Pancreas (tissue), 10 donors: ENCODE measurements at places on chromosomes 4 and X. TPM values are rescaled to one million over a fixed set of nuclear protein-coding genes. Genes with fewer than 3 reads are reported as not detected.

Gene SSX4B
- total RNA-seq: not detected

Gene HEPH
- total RNA-seq: 2.7 TPM

Gene MFAP3L
- 2.1 TPM for total RNA-seq

DNA sequence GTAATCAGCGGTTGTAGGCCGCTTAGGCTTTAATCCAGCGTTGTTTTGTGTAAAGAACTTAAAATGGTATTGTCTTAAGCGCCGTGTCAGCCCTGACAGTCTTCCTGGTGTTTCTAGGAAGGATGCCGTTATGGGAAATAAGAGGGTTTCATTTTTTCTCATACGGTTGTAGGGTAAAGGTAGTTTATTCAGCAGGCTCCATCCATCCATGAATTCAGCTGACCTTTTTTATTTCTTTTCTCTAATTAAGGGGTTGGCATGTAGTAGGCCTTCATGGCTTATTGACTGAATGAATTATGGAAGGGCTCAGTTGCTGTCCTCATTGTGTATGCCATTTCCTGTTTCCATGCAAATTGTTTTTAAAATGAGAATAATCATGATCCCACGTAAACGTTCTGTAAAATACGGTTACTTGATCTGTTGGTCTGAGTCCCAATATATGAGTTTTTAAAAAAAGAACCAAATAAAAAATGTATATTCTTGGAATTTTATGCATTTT lies 693 bp downstream of the OCIAD1 start:
- peak overlapping the region; percentile 78 for H3K4me3 ChIP-seq
- peak overlapping the region; percentile 91 for H3K27ac ChIP-seq
- no peak for DNase-seq

Gene COX7B2
- not detected for total RNA-seq

- H3K4me3 ChIP-seq: no peak overlapping the region
- no peaks in the 10 kb centered on the region for H3K27me3 ChIP-seq
- no peaks in the 10 kb centered on the region for H3K4me1 ChIP-seq
- H3K36me3 ChIP-seq: no peaks in the 10 kb centered on the region
Measured at GRCh38 chr4:107066621-107067020, 30.5 kb upstream of the DKK2 start.

- DNase-seq: no peak
- peaks cover 7% of the 10 kb centered on the region for H3K4me1 ChIP-seq
- no peaks in the 10 kb centered on the region for H3K36me3 ChIP-seq
- no peak overlapping the region for H3K4me3 ChIP-seq
- H3K27me3 ChIP-seq: no peaks in the 10 kb centered on the region
Measured at GRCh38 chr4:100593935-100594334, 76.1 kb upstream of the EMCN start.

GRCh38 chr4:94714365-94715160 lies 43.2 kb upstream of the BMPR1B start:
- no peaks in the 10 kb centered on the region for H3K36me3 ChIP-seq
- H3K27me3 ChIP-seq: no peaks in the 10 kb centered on the region
- DNase-seq: no peak
- H3K4me1 ChIP-seq: no peaks in the 10 kb centered on the region

- no peaks in the 10 kb centered on the region for H3K36me3 ChIP-seq
- H3K4me1 ChIP-seq: no peaks in the 10 kb centered on the region
- H3K27me3 ChIP-seq: no peaks in the 10 kb centered on the region
- no peak overlapping the region for H3K27ac ChIP-seq
Measured at GRCh38 chrX:53356186-53356585, 66.3 kb downstream of the SMC1A start.

Gene SPIN2A
- 0.18 TPM for total RNA-seq

Gene TMEM144
- total RNA-seq: 7.5 TPM

DNA sequence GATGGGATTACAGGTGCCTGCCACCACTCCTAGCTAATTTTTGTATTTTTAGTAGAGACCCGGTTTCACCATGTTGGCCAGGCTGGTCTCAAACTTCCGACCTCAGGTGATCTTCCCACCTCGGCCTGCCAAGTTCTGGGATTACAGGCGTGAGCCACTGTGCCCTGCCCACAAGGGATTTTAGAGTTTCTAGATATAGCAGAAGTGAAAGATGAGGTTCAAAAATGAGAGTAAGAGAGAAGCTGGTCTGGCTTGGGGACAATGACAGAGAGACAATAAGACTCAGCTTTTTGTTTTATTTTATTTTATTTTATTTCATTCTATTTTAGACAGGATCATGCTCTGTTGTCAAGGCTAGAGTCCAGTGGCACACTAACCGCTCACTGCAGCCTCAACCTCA lies 30.6 kb downstream of the TRIM61 start:
- no peak for DNase-seq
- H3K4me1 ChIP-seq: no peaks in the 10 kb centered on the region
- no peaks in the 10 kb centered on the region for H3K27me3 ChIP-seq
- H3K4me3 ChIP-seq: no peak overlapping the region

Gene INPP4B
- total RNA-seq: 12.9 TPM

- H3K4me3 ChIP-seq: no peak overlapping the region
- H3K27me3 ChIP-seq: no peaks in the 10 kb centered on the region
- no peaks in the 10 kb centered on the region for H3K36me3 ChIP-seq
- no peak for DNase-seq
- no peak overlapping the region for H3K27ac ChIP-seq
Measured at GRCh38 chr4:137125011-137125410, 407.3 kb downstream of the PCDH18 start.

- no peak overlapping the region for H3K4me3 ChIP-seq
- no peaks in the 10 kb centered on the region for H3K4me1 ChIP-seq
- no peak overlapping the region for H3K27ac ChIP-seq
- DNase-seq: no peak
Measured at GRCh38 chr4:36039026-36039425, 205.3 kb downstream of the ARAP2 start.

Gene GSX2
- total RNA-seq: not detected

Gene TCEAL7
- 0.43 TPM for total RNA-seq

- no peaks in the 10 kb centered on the region for H3K36me3 ChIP-seq
- DNase-seq: no peak
- H3K4me3 ChIP-seq: no peak overlapping the region
- no peaks in the 10 kb centered on the region for H3K4me1 ChIP-seq
- H3K27me3 ChIP-seq: no peaks in the 10 kb centered on the region
Measured at GRCh38 chr4:41221850-41222645, 7.7 kb upstream of the APBB2 start.

Gene RHOXF2B
- total RNA-seq: not detected

DNA sequence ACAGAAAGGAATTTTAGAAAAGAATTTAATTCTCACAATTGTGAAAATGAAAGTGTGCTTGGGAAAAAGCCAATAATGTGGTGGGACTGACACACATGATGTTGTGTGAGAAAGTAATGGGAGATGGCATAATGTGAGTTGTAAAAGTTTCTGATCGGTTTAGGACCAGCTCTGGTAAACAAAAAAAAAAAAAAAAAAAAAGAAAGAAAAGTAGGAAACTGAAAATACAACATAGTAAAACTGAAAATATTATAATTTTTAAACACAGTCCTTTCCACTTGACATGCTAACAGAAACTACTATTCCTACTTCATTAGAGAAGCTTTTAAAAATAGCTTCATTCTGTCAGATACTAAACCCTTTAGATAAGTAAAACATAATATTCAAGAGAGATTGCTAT lies 28.2 kb downstream of the RAP1GDS1 start:
- DNase-seq: no peak
- no peaks in the 10 kb centered on the region for H3K36me3 ChIP-seq
- H3K27ac ChIP-seq: no peak overlapping the region
- H3K27me3 ChIP-seq: no peaks in the 10 kb centered on the region
- no peak overlapping the region for H3K4me3 ChIP-seq
- H3K4me1 ChIP-seq: peaks cover 10% of the 10 kb centered on the region

Gene DUSP21
- not detected for total RNA-seq
